CD4-positive, alpha-beta T cell treated with Interleukin-12 subunit alpha and Interleukin-12 subunit beta, for 1 hour (primary cell): ENCODE measurements at places on chromosomes 7 and 10.

- peak; percentile 90 for DNase-seq
These were observed 148.2 kb downstream of the CELF2 start for GRCh38 chr10:11165591-11166543.

- DNase-seq: no peak
These were observed 199.1 kb upstream of the KCTD7 start for GRCh38 chr7:66429498-66430163.

DNA sequence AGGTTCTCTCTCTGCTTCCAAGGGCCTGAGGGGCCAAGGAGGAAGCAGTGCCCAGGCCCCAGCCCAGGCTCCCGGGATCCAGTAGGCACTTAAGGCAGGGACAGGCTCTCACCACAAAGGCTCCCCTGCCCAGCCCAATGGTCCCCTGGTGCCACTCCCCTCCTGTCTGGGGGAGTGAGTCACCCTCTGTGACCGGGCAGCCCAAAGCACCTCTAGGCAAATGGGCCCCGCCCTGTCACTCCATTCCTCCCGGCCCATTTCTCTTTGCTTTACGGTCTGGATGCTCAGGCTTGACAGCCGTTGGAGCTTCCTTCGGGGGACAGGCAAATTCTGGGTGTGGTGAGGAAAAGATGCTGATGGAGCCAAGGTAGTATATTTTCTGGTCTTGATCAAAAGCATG lies at the start of gene CALHM3:
Gene CALHM3, minus strand, starts transcription at position 106 of the 400 bp plus-strand sequence. CDS start 208 bp downstream, outside the sequence.
- no peak for DNase-seq

GRCh38 chr7:85522070-85522469 lies 335.2 kb upstream of the SEMA3D start:
- no peak for DNase-seq

GRCh38 chr10:97076781-97077180 lies 109.0 kb downstream of the SLIT1 start:
- no peak for DNase-seq

- no peak for DNase-seq
These were observed 152.6 kb downstream of the CAMK1D start for GRCh38 chr10:12501841-12502525.

DNA sequence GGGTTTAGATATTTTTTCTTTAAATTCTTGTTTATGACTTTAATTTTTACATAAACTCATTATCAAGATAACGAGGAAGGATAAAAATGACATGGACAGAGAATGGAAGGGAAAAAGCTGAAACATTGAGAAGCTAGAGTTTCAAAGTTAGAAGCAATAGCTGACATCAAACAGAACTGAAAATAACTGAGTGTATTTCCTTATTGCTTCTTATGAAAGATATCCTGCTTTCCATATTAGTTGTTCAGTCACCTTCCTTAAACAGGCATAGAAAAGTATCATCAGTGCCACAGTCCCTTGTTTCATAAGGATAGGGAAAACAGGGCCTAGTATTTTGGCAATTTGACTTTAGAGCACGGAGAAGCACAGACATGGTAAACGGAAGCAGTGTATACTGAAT lies 460.5 kb upstream of the GHITM start:
- DNase-seq: no peak

- DNase-seq: no peak
These were observed 39.4 kb downstream of the ZCCHC24 start for GRCh38 chr10:79405995-79406515.

GRCh38 chr10:99779335-99779734 lies 3.1 kb upstream of the ABCC2 start:
- DNase-seq: no peak

GRCh38 chr10:38112159-38112558 lies 18.0 kb downstream of the ZNF37A start:
- DNase-seq: no peak

- DNase-seq: no peak
These were observed 2.9 kb downstream of the IPMK start for GRCh38 chr10:58264780-58265179.

GRCh38 chr10:101091546-101092290 lies 29.9 kb downstream of the KAZALD1 start:
- DNase-seq: no peak

DNA sequence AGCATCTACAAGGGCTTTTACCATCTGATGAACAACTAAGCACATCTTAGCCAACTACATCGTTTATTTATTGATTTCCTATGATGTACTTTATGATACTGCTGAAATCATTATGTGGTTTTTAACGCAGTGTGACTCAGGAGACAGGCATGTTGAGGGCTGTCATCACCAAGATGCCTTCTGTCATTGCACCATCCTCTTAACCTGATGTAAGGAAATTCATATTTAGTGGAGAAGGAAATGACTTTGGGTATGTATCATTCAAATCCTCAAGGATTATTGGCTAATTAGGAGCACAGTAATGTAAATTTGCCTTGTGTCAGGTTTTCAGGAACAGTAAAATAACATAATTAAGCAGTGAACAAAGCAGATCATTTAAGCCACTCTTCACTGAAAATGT lies 138.5 kb upstream of the MGMT start:
- DNase-seq: no peak

- DNase-seq: no peak
These were observed 76.6 kb upstream of the ABI1 start for GRCh38 chr10:26937371-26937770.

GRCh38 chr10:24440817-24441797 lies 232.2 kb downstream of the KIAA1217 start:
- DNase-seq: no peak

DNA sequence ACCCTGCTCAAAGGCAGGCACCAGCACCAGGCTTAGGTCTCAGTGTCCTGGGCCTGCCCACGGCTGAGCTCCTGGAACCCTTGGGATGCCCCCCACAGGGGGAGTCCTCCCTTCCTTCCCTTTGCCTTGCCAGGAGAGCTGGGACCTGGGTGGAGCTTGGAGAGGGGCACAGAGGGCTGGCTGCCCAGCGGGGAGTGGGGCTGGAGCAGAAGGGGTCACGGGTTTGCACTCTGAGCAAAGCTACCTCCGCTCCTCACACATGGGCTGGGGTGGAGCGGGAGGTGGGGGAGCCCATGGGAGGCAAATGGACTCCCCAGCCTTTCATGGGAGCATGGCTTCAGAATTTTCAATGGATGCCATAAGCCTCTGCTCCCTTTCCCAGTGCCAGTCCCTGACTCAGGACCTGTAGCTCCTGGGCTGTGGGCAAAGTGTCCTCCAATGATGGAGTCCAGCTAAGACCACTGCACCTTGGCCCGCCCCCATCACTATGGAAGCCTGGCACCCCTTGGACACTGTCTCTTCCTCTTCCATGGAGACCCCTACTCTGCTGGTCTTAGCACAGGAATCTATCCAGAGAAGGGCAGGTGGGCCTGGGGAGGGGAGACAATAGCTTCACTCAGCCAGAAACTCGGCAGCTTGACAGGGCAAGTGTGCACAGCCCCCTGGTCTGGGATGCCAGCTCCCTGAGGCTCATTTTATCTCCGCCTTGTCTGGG lies 39.9 kb downstream of the LDB3 start:
- no peak for DNase-seq

- no peak for DNase-seq
These were observed 17.7 kb downstream of the NPY start for GRCh38 chr7:24301703-24302102.

GRCh38 chr7:132311733-132312132 lies 264.5 kb downstream of the PLXNA4 start:
- no peak for DNase-seq

DNA sequence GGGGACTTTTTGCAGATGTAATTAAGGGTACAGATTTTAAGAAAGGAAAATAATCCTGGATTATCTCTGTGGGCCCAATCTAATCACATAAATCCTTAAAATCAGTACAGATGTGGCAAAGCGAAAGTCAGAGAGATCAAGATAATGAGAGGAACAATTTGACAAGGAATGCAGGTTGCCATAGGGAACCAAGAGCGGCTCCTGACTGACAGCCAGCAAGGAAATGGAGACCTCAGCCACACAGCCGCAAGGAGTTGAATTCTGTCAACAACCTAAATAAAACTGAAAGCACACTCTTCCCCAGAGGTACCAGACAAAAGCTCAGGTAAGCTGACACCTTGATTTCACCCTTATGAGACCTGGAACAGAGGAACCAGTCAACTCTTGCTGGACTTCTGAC lies 3.4 kb upstream of the PNPLA8 start:
- no peak for DNase-seq

DNA sequence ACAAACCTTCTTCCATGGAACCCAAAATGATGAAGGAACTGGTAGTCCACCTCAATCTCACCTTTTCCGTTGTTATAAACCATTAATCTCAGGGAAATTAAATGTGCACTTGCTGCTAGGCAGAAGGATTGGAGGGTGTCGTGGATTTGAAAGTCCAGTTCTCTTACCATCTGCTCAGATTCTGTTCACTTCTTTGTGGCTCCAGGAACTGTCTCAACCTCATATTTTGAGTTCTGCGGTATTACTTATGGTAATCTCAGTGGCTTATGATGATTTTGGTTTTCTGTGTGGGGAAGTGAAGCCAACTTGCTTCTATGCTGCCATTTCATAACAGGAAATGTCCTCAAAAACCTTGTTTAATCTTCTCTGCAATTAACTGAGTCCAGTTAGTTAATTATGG lies 136.4 kb downstream of the CDC14C start:
- no peak for DNase-seq

- no peak for DNase-seq
These were observed 85.5 kb downstream of the FAS start for GRCh38 chr10:89076120-89076519.

GRCh38 chr7:132489776-132490237 lies 86.5 kb downstream of the PLXNA4 start:
- DNase-seq: no peak

DNA sequence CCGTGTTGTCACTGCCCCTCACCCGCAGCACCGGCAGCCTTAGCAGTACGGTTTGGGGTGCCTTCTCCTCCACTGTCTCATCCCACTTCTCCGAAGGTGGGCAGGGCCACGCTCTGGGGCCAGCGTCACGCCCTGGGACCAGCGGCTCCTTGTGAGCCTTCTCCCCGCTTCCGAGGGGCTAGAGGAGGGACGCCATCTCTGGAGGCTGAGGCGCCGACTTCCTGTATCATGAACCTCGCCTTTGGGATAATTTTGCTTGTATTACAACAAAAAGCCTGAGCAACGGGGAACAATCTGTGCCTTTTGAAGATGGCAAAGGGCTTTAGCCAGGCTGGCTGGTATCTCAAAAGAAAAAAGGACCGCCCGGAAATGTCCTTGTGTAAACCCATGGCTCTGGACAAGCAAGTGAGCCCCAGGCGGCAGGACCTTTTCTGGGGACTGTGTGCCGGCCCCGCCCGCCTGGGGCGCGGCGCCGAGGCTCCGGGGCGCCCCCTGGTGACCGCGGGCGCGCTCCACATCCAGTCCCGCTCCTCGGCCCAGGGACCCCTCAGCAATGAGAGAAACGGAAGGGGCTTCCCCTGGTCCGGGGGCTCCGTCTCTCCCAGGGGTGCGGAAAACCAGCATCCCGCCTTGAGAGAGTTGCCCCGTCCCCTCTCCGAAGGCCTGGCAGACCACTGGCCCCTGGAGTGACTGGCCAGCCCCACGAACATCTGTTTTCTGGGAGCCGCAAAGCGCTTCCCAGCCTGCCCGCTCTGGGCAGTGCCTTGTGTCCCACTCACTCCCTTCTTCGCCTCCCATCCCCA lies 3.8 kb downstream of the DEPP1 start:
- peak; percentile 73 for DNase-seq

GRCh38 chr7:118478236-118478635 lies 253.7 kb downstream of the ANKRD7 start:
- DNase-seq: no peak

DNA sequence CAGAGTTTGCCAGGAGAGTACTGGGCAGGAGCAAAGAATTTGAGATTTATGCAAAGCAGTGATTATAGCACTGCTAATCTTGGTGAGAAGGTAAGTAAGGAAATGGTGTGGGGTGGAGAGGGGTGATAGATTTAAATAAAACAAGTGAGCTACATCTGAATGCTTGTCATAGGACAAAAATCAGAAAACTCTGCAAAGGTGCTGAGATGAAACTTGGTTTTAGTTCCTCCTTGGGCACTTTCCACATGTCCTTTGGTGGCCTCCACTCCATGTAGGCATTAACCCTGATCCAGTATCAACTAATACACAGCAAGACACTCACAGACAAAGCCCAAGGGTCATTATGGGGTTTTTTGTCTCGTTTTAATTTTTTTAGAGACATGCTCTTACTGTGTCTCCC lies 25.7 kb upstream of the FAM107B start:
- no peak for DNase-seq

DNA sequence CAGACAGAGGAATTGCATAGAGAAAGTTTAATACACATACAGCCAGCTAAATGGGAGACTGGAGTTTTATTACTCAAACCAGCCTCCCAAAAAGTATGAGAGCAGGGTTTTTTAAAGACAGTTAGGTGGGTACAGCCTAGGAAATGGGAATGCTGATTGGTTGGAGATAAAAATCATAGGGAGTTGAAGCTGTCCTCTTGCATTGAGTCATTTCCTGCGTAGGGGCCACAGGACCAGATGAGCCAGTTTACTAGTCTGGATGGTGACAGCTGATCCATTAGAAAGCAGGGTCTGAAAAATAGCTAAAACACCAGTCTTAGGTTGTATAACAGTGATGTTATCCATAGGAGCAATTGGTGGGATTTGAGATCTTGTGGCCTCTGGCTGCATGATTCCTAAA lies 76.1 kb upstream of the POM121L12 start:
- DNase-seq: no peak

DNA sequence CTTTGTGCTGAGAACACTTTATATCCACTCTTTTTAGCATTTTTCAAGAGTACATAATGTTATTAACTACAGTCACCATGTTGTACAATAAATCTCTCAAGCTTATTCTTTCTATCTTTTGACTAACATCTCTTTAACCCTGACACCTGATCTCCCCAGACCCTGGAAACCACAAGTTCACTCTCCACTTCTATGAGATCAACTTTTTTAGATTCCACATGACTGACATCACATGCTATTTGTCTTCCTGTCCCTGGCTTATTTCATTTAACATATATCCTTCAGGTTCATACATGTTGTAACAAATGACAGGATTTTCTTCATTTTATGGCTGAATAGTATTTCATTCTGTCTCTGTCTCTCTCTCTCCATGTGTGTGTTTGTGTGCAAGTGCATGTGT lies 15.5 kb downstream of the SLC13A1 start:
- no peak for DNase-seq

DNA sequence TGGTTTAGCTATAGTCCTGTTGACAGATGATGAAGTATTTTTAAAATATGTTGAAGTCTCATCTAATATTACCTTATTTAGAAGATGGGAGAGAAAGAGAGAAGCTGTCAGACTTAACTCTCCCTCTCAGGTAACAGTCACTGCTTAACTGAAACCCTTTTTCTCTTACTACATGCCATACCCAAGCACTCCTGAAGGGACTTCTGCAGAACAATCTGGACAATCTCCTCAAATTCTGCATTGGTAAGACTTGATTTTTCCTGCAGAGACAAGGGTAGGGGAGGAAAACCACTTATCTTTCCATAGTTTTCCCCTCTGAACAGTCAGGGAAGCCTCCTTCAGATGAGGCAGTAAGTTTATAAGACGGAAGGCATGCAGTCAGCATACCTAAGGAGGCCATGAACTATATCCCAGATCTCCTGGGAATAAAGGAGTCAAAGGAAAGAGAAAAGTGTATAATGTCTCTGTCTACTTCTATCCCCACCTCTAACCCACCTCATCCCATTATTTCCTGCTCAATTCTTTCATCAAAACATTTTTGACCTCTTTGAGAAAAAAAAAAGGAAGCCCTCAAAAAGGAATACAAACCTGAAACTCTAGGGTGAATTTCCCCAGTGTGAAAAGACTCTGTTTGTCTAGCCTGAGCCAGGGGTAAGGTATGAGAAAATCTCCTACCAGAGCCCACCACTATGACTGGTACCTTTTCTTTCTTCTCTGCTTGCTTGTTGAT lies 9.4 kb downstream of the ZCWPW1 start:
- DNase-seq: no peak

- DNase-seq: no peak
These were observed 103.9 kb upstream of the LEP start for GRCh38 chr7:128137181-128137580.

GRCh38 chr10:63631991-63632390 lies 110.8 kb downstream of the REEP3 start:
- DNase-seq: no peak
